ENCODE measurements at places on chromosomes 1 and 21.
A peak's percentile ranks its signal among the peaks of the same experiment; 100 is the strongest.

DNA sequence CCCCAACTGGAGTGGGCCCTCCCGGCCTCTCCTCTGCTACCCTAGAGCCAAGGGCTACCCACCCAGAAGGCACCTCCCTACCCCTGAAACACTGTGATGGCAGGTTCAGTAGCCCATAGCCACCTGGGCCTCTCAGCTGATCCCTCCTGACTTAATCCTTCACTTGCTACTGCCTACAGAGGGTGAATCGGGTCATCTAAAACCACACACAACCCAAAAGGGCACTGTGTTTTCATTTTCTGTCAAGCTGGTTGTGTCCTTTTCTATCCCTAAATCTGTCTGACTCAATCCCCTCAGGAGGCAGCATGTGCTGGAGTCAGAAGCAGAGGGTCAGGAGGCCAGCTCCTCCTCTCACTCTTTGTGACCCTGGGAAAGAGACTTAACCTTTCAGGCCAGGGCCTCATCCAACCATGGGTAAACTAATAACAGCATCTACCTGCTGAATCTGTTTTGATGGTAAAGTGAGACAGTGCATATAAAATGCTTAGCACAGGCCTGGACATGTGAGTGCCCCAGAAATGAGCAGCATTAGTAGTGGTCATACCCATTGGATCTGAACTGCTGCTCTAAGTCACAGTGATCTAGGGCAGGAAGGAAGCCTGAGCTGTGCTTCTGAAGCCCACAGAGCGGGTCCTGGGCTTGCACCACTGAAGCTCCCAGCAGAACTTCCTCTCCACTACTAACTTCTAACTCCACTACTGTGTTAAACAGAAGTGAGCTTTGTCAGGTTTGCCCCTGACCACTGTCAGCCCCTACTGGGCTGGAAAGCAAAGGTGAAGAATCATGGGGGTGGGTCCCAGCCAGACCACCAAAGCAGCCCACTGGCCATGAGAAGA lies 11.0 kb downstream of the PMVK start:
- no peak for DNase-seq

DNA sequence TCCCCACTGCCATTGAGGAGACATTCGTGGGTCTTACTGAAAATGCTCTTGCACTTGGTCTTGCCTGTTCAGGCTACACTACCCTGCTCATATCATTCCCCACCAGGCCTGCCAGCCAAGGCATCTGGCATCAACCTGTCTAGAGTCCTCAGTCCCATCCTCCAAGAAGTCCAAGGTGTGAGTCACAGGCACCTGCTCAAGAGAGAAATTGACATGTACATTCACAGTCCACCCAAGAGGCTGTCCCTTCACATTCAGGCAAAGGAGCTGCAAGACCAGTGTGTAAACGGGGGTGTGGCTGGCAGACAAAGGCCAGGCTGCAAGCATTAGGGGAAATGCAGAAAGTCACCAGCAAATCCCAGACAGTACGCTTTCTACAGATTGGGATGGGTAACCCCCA lies 13.1 kb upstream of the PLA2G2C start:
- no peak for DNase-seq

DNA sequence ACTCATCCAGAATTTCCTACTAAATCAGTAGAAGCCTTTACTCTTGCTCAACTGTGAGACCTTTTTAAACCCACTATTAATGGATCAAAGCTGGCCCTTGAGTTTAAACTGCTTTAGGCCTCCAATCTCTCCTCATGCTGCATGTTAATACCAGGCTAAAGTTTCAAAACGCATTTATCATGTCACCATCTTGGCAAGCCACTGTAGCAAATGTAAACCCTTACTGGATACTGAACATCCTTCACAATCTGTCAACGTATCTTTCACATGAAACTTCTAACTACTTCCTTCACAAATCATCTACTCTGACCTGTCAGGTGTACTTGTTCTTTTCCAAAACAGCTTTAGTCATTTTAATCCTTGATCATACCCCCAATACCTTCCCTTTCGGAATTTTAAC lies 3.0 kb downstream of the PAXBP1 start:
- no peak for DNase-seq

GRCh38 chr1:25080294-25081209 lies 150.5 kb upstream of the RUNX3 start:
- no peak for DNase-seq

GRCh38 chr21:20108976-20109540 lies 889.2 kb upstream of the NCAM2 start:
- DNase-seq, result no peak

GRCh38 chr1:246768403-246769020 lies 44.3 kb downstream of the SCCPDH start:
- DNase-seq, result no peak

- DNase-seq, result no peak
Observed at GRCh38 chr1:161864577-161864976, 98.5 kb downstream of the ATF6 start.

GRCh38 chr1:8629241-8630091 lies 188.0 kb downstream of the RERE start:
- DNase-seq, result no peak

DNA sequence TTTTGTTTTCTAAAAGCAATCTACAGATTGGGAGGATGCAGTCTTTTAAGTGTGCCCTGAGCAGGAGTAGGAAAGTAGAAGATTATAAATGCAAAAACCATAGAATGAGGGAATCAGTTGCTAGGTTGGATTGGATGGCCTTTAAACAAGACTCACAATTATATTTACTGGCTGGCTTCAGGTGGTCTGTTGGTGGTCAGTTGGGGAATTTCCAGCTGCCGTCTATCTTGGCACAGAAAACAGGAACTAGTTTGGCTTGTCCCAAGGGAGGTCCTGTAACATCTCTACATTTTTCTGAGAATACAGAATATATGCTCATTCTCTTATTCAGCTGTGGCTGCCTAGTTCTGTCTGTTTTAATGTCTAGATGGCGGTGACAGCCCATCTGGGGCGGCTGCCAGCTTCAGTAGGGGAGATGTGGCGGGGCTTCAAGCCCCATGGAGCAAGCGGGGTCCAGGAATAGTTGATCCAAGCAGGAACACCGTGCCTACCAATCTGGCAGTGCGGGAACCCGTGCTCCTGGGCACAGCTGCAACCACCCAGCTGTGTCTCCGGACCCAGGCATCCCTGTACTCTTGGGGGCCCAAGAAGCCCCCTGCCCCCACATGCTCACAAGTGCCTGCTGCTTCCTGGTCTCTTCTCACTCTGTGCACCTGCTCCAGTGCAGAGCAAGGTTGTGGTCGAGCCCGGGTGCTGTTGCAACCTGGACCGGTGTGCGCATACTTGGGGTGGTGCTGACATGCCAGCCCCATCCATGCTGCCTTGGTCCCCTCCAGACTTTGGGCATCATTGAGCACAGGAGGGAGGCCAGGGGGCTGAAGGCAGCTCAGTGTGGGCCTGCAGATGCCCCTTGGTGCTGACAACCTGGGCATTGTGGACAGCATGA lies 1182.6 kb downstream of the AMY1C start:
- DNase-seq, result no peak

GRCh38 chr1:41689558-41689981 lies 205.1 kb upstream of the EDN2 start:
- peak; percentile 47 for DNase-seq

DNA sequence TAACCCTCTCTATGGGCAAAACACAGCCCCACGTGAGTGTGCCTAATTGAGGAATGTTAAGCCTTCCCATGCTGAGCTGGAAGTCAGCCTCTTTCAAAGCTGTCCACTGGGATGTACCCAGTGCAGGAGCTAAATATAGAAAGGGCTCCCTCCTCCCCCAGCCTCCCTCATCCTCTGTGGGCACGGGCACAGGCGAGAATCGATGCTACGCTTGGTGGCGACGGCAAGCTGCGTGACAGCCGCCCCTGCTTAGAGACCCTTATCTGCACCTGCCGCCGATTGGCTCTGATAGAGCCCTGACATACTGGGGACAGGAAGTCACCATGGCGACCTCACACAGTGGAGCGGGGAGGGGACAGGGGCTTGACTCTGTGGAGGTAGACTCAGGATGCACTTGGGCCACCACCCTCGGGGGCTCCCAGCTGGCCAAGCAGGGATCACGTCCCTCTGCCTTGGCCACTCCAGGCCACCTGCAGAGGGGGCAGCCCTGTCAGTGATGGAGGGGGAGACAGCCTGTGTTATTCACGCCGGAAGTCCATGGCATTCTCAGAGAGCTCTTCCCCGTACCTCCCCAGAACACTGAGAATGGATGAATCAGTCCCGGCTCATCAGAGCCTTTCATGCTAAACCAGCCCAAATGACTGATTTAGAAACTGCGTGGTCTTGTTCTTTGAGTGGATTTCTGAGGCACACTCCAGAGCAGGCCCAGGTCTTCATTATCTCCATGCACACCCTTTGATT lies 84.8 kb downstream of the KCND3 start:
- peak; percentile 78 for DNase-seq

DNA sequence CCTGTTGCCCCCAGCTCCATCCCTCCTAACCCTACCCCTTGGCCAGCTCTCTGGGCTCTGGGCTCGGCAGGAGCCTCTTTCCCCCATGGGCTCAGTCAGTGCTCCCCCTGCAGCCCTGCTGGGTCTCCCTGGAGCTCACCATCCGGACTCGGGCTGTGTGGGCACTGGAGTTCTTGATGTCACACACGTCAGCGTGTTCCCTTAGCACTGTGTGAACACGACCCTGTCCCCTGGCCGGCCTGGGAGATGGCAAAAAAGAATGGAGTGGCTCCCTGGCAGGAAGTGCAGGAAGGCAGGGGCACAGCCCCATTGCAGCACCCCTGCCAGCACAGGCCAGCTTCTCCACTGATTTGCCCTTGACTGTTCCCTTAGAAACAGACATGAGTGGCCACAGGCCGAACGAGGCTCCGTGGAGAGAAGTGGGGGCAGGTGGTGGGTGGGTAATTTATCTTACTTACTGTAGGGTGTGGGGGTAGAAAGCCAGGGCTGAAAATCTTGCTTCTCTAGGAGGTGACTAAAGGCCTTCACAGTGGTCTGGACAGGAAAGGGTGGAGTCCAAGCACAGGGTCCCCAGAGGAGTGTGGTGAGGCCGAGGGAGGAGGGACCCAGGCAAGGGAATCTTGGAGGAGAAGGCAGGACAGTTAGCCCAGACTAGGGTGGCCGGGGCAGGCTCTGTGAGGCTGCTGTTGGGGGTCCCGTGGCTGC lies 381.7 kb upstream of the VAMP3 start:
- DNase-seq, result no peak

GRCh38 chr1:244988521-244988920 lies 124.2 kb upstream of the HNRNPU start:
- DNase-seq, result no peak

- no peak for DNase-seq
Observed at GRCh38 chr1:101112051-101112780, 86.6 kb upstream of the DPH5 start.

- DNase-seq, result no peak
Observed at GRCh38 chr1:183632114-183632513, 3.5 kb downstream of the ARPC5 start.

- no peak for DNase-seq
Observed at GRCh38 chr21:46187261-46187660, 3.0 kb upstream of the SPATC1L start.

Data from caudate nucleus (tissue), 63 donors.